SW480 (cell line): ENCODE measurements at places on chromosomes 13 and 19.
A peak's percentile ranks its signal among the peaks of the same experiment; 100 is the strongest.

GRCh38 chr13:25752957-25753551 is 298.8 kb downstream of the SHISA2 start:
- DNase-seq = peak; percentile 73

- no peak for DNase-seq
These were observed 37.2 kb downstream of the TGDS start for GRCh38 chr13:94558716-94559115.

DNA sequence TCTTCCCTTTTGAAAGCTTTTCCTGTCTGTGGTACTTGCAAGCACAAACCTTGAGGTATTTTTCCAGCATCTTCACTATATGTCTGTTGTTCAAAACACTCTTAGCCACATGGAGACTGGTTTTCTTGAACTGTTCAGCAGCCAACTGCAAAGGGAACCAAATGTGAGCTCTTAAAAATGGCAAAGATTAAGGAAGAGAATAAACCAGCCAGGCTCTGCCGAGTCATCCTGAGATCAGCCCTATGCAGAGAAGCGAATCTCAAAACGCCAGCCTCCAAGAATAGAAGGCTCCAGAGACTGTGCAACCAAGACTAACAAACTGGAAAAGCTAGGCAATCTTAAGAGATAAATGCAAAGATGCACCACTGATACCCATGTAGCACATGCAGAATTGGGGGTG is 20.7 kb downstream of the AKAP8 start:
- no peak for DNase-seq

DNA sequence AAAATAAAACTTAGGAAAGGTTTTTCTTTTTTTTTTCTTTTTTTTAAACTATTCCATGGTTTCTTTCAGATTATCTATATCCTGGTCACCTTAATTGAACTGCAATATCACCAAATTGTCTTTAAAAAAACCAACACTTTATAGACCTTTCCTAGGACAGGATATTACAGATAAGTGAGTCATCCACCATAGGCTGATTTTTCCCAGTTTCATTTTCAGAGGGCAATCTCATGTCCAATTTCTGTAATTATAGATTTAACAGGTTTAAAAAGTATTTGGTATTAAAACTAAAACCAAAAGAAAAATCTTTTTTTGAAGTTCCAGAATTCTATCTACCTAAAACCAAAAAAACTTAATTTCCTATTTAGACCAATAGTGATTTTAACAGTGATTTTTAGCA is 13.2 kb downstream of the SPART start:
- no peak for DNase-seq

DNA sequence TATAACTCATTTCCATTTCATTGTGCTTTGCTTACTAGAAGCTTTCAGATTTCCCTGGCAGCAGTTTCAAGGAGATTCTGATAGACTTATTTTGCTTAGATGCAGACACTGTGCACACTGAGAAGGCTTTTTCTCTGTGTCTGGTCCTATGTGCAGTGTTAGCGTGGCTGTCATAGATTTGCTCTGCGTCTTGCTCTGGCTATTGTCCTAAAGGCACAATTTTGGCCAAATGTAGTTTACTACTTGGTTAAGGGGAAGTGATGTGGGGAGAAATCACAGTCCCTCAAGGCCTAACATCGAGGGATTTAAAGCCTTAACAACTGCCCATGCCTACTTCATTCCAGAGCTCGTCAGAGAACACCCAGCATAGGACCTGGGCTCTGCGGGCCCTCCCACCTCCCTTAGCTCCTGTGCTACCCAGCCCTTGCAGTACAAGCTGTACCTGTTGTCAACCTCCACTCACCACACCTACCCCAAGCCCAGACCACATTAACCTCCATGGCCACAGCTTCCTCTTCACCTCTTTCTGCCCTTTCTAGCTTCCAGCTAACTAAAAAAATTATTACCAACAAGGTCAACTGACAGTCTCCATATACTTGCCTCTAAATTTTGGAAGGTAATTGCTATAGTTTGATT is 38.9 kb upstream of the KATNAL1 start:
- peak; percentile 73 for DNase-seq

DNA sequence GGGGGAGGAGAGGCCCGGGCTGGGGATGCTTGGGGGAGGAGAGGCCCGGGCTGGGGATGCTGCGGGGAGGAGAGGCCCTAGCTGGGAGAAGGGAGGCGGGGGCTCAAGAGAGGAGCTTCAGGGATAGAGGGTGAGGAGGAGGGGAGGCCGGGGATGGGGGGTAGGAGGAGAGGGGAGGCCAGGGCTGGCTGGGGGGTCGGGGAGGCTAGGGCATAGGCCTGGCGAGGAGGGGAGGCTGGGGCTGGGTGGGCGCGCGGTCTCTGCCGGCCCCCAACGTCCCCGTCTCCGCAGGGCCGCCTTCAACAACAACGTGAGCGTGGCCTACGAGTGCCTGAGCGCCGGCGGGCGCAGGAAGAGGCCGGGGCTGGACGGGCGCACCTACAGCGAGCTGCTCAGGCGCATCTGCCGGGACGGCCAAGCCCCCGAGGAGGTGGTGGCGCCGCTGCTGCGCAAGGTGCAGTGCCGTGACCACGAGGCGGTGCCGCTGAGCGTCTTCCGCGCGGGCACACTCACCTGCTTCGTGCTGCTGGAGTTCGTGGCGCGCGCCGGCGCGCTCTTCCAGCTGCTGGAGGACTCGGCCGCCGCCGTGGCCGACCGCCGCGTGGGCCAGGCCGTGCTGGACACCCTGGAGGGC is 11.4 kb downstream of the TPGS1 start:
- no peak for DNase-seq

DNA sequence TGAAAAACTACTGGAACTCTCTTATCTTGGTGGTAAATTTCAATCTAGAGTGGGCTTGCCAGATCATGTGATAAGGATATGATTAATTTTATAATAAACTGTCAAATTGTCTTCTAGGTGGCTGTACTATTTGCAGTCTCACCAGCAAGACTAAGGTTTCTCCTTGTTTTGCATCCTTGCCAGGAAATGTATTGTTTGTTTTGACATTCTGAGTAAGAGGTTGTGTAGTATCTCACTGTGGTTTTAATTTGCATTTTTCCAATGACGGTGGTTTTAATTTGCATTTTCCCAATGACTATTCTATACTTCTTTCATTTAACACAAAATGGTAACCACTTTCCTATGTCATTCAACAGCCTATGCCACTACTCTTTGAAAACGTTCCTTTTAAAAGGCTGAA is 2.0 kb downstream of the CAB39L start:
- no peak for DNase-seq

DNA sequence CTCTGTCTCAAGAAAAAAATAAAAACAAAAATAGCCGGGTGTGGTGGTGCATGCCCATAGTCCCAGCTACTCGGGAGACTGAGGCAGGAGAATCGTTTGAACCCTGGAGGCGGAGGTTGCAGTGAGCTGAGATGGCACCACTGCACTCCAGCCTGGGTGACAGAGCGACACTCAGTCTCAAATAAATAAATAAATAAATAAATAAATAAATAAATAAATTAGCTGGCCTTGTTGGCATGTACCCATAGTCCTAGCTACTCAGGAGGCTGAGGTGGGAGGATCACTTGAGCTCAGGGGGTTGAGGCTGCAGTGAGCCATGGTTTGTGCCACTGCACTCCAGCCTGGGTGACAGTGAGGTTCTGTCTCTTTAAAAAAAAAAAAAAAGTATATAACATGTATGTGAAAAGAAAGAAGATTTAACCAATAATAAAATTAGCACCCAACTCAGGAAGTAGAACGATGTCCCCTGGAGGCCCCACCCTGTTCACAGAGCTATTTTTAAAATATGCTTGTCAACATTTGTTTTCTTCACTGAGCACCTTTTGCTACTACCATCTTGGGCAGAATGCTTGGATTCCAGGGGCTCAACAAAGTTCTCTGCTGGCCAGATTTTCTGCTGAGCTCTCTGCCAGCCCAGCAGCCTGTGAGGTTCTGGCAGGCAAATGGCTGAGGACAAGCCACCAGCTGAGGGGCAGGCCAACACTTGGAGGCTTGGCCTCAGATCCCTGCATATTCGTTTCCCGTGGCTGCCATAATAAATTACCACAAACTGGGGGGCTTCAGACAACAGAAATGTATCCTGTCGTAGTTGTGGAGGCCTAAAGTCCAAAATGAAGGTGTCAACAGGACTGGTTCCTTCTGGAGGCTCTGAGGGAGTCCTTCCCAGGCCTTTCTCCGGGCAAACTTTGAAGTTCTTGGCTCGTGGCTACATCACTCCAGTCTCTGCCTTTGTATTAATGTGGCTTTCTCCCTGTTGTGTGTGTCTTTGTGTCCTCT is 5.2 kb downstream of the SLC25A42 start:
- no peak for DNase-seq

GRCh38 chr13:29619995-29620394 is 24.5 kb upstream of the SLC7A1 start:
- DNase-seq = no peak

DNA sequence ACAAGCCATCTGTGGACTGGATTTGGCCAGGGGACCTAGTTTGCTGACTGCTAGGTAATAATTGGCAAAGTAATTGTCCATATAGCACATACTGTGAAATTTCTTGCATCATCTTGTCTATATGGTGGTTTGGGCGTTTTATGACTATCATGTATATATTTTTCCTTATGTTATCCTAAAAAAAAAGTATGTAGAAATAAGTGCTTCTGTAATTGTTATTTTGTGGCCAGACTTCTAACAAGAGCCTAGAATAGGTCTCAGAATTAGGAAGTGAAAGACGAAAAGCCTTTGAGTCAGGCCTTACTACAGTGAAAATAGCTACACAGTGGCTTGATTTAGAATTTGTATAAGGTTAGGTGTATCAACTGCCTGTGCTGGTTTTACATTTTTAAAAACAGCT is 4.2 kb downstream of the FNDC3A start:
- DNase-seq = no peak

GRCh38 chr19:30326393-30326710 is 45.8 kb upstream of the ZNF536 start:
- DNase-seq = no peak

GRCh38 chr19:35643255-35644205 is 2.0 kb downstream of the ETV2 start:
- peak; percentile 92 for DNase-seq

DNA sequence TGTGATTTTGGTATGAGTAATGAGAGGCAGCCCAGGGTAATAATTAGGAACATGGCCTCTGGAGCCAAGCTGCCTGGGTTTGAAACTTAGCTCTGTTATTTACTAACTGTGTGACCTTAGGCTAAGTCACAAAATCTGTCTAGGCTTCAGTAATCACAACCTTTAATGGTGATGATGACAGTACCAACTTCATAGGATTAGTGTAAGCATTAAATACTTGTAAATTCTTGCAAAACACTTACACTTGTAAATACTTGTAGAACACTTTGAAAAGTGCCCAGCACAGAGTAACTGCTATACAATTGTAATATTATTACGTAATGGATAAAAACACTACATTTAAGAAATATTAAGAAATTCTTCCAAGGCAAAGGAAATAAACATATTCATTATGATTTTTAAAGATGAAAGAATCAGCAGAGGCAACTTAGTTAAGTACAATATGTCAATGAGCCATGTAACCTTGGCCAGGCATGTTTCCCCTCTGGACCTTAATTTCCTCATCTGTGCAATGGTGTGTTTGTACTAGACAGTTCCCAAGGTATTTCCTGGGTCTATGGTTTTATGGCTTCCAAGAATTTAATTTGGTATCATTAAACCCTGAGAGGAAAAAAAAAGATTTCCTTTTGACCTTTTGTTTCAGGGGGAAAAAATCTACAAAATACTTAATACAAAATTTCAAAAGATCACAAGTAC is 628.5 kb upstream of the KLHL1 start:
- DNase-seq = no peak

- no peak for DNase-seq
These were observed 14.6 kb upstream of the FFAR2 start for GRCh38 chr19:35433448-35433847.

DNA sequence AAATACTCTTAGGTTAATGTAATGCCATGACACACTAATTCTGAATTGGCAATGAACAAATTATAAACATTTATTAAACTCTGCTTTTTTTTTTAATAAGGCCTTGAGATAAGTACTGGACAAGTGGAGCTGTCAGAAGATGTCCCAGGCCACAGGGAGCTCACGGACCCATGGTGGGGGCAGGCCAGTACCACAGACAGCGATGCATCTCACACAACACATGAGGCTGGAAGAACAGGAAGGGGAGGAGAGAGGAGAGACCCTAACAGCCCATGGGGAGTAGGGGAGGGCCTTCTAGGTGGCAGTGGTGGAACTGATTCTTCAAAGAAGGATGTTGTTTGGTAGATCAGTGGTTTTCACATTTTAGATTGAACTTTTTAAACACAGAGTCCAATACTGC is 128.4 kb downstream of the LHFPL6 start:
- DNase-seq = no peak

DNA sequence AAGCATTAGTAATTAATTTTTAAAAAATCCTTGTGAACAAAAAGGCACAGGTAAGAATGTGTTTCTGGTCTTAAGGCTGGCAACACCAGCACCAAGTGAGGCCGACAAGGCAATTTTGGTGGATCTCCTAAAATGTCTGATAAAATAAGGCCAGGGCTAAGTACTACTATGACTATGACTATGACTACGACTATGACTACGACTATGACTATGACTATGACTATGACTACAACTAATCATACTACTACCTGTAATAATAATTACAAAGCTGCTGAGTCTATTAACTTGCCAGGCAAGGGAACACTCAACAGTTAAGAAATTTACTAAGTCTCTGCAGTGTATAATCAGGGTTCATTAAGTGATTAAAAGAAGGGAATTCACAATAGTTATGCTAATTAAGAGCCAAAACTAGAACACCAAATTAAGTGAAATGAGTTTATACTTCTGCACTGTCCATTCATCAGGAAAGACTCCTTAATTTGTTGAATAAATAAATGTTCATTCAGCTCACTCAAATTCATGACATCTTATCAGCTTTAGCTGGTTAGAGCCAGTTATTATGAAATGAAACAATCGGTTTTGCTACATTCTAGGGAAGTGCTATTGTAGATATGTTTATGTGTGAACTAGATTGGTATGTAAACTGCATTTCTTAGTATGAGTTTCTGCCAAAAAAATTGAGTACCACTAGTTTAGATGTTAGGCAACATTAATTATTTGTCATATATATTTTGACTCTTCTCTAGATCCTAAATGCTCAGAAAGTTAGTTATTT is 1626.2 kb upstream of the PCDH20 start:
- no peak for DNase-seq

DNA sequence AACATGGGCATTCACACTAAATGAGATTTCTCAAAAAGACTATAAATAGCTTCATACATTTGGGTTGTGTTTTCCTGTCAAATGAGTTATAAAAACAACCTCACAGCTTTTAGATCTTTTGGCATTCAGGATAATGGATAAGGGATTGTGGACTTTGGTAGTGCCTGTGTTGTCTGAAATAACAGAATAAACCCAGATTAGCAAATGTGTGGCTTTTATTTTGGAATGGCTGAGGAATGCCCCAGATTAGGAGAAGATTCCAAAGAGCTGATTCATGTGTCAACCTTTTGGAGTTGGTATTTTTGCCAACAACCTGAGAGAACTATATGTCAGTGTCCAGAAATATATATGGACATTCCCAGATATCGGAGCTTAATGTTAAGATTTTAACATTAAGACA is 164.7 kb downstream of the MTUS2 start:
- DNase-seq = no peak
